ENCODE measurements at places on chromosomes 1 and 21. TPM values are rescaled to one million over a fixed set of nuclear protein-coding genes. Genes with fewer than 3 reads are reported as not detected.
A peak's percentile ranks its signal among the peaks of the same experiment; 100 is the strongest.

GRCh38 chr1:4743978-4744750 lies 89.8 kb downstream of the AJAP1 start:
- DNase-seq = no peak

GRCh38 chr1:119910618-119911017 lies 14.3 kb upstream of the ADAM30 start:
- DNase-seq = no peak

DNA sequence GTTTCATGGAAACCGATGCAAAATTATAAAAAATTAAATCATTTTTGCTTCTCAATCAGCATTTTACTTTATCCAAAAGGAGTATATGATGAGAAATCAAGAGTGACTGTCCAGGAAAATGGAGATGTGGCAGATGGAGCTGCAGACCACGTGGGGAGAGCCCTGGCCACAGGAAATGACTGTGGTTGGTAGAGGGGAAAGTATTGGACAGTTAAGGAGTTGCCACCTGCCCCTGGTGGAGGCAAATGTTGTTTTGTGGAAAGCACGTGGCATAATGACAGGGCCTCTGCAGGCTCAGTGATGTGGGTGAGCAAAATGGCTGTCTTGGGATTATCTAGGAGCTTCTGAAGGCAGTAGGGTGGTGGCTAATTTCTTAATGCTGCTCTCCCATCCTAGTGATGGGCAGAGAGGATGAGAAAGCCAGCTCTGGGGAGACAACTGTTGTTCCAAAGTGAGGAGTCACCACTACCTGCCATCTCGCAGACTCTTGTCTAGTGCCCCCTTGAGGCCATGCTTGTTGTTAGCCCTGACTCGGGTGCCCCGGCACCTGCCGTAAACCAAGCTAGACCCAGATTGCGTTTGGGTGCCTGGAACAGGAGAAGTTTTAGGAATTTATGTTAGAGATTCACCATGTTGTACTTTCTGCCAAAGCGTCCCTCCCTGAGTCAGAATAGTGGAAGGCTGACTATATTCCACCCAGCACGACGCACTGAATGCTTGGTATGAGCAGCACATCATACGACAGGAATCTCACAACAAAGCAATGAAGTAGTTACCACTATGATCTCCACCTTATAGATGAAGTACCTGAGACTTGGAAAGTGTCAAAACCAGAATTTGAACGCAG lies 144.0 kb downstream of the ROR1 start:
- peak; percentile 28 for DNase-seq

DNA sequence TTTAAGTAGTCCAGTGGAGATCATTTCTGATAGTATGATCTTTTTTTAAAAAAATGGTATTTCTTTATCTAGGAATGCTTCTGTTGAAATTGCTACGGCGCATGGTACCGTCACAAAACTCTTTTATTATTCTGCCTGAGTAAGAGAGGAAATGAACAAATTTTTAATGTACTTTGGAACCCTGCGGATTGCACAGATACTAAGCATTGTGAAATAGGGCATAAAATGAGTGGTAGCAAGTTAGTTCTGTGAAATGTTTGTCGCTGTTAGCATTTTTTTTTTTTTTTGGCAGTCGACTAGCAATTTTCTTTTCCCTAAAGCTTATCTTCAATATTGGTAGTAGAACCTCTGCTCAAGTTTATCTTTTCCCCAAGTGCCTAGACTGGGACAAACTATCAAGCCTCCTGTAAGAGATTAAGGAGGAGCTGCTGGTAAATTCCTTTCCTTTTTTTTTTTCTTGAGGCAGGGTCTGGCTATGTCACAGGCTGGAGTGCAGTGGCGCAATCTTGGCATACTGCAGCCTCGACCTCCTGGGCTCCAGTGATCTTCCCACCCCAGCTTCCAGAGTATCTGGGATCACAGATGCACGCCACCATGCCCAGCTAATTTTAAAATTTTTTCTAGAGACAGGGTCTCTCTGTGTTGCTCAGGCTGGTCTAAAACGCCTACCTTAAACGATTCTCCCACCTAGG lies 2.2 kb downstream of the ITSN1 start:
- no peak for DNase-seq

- DNase-seq = no peak
Observed at GRCh38 chr1:114235960-114236359, 82.3 kb upstream of the SYT6 start.

DNA sequence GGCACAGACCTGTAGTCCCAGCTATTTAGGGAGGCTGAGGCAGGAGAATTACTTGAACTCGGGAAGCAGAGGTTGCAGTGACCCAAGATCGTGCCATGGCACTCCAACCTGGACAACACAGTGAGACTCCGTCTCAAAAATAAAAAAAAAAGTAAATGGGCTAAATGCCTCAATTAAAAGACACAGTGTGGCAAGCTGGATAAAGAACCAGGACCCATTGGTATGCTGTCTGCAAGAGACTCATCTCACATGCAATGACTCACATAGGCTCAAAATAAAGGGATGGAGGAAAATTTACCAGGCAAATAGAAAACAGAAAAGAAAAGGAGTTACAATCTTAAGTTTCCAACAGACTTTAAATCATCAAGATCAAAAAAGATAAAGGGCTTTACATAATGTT lies 40.3 kb downstream of the ACBD6 start:
- DNase-seq = no peak

PLA2G2E gene
- not detected for total RNA-seq

TRIM67 gene
- 3.9 TPM for total RNA-seq

SLC6A9 gene
- total RNA-seq = 8.9 TPM

PARS2 gene
- 4.2 TPM for total RNA-seq

ANKRD45 gene
- 4.7 TPM for total RNA-seq
